ENCODE measurements at places on chromosomes 16 and 17. TPM values are rescaled to one million over a fixed set of nuclear protein-coding genes. Genes with fewer than 3 reads are reported as not detected.

GRCh38 chr17:38740044-38740443 is 8.1 kb downstream of the PCGF2 start:
- H3K36me3 ChIP-seq = peaks cover 8% of the 10 kb centered on the region
- no peak overlapping the region for H3K27ac ChIP-seq
- H3K4me3 ChIP-seq = no peak overlapping the region

DNA sequence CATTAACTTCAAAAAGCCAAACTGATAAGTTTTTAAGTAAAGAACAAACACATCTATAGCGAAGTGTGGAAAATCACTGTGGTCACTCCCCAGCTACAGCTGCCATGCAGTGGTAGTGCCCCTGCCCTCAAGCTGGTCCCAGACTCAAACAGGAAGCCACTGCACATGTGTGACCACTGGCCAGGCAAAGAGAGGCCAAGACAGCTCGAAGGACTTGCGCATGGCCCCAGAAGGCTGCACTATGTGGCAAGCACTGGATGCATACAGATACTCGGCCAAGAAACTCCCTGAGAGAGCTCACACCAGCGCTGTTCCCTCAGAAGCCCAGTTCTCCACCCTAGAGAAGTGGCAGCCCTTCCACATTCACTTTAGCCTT is 82.4 kb downstream of the ANKRD11 start:
- H3K36me3 ChIP-seq = no peaks in the 10 kb centered on the region
- no peak overlapping the region for H3K4me3 ChIP-seq
- peak overlapping the region; percentile 91 for H3K27ac ChIP-seq
- DNase-seq = no peak
- peaks cover 54% of the 10 kb centered on the region for H3K4me1 ChIP-seq

Gene FOXN1
- 0.07 TPM for total RNA-seq

DNA sequence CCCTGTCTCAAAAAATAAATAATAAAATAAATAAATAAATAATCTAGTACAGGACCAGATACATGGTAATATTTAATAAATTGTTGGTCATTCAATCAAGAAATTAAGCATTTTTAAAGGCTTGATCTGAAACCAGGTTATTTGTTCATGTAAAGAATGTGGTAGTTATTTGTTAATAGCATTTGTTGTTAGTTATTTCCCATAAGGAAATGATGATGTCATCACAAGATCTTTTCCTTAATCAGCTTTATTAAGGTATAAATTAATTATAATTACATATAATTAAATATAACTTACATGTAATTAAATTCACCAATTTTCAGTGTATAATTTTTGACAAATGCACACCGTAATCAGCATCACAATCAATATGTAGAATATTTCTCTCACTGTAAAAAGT is 19.5 kb upstream of the DHX40 start:
- no peak overlapping the region for H3K27ac ChIP-seq
- no peak for DNase-seq
- no peaks in the 10 kb centered on the region for H3K36me3 ChIP-seq
- H3K27me3 ChIP-seq = peaks cover 2% of the 10 kb centered on the region
- peaks cover 3% of the 10 kb centered on the region for H3K4me1 ChIP-seq

Measured in progenitor cell of endocrine pancreas (in vitro differentiated cells).